ENCODE measurements at places on chromosomes 16 and 17. TPM values are rescaled to one million over a fixed set of nuclear protein-coding genes. Genes with fewer than 3 reads are reported as not detected.

The RUNDC1 gene
- 12.1 TPM for total RNA-seq

The CDT1 gene
- total RNA-seq = 0.63 TPM

The TUBB3 gene
- 2.1 TPM for total RNA-seq

The RASL10B gene
- total RNA-seq = 18.4 TPM

The VTN gene
- total RNA-seq = 40.4 TPM

The MYO15A gene
- total RNA-seq = 0.25 TPM

GRCh38 chr16:11689031-11689840, 21.0 kb downstream of the SNN start:
- DNase-seq = no peak

DNA sequence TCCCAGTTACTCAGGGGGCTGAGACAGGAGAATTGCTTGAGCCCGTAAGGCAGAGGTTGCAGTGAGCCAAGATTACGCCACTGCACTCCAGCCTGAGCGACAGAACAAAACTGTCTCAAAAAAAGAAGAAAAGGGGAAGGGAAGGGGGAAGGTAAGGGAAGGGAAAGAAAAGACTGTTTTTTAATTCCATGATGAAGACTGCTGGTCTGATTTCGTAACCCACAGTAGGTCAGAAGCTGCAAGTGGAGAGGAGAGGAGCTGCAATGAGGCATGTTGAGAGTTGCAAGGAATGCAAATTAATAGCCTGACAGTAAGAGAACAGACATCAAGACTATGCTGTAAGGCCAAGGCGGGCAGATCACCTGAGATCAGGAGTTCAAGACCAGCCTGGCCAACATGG, 33.3 kb downstream of the HELZ start:
- no peak for DNase-seq

- DNase-seq = no peak
Observed at GRCh38 chr16:65657071-65657494, 535.2 kb upstream of the CDH11 start.

GRCh38 chr16:31568577-31569359, 41.1 kb downstream of the AHSP start:
- peak; percentile 16 for DNase-seq

- peak; percentile 10 for DNase-seq
Observed at GRCh38 chr17:82930043-82930923, 90.5 kb upstream of the ZNF750 start.

GRCh38 chr16:66116163-66117002, 250.1 kb upstream of the CDH5 start:
- no peak for DNase-seq

- no peak for DNase-seq
Observed at GRCh38 chr17:18315562-18315922, 449 bp downstream of the SMCR8 start.

DNA sequence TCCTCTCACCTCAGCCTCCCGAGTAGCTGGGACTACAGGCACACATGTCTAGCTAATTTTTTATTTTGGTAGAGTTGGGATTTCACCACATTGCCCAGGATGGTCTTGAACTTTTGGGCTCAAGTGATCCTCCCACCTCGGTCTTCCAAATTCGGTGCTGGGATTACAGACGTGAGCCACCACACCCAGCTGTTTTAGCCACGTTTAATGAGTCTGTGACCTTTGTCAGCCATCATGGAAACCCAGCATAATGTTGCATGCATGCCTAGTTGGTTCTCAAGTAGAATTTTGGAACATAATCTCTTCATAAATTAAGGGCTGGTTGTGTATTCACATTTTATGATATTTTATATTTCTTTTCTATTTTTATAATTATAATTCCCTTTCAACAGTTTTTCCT, 42.0 kb downstream of the GOSR1 start:
- no peak for DNase-seq

- DNase-seq = no peak
Observed at GRCh38 chr16:72241930-72242329, 70.0 kb upstream of the PMFBP1 start.

DNA sequence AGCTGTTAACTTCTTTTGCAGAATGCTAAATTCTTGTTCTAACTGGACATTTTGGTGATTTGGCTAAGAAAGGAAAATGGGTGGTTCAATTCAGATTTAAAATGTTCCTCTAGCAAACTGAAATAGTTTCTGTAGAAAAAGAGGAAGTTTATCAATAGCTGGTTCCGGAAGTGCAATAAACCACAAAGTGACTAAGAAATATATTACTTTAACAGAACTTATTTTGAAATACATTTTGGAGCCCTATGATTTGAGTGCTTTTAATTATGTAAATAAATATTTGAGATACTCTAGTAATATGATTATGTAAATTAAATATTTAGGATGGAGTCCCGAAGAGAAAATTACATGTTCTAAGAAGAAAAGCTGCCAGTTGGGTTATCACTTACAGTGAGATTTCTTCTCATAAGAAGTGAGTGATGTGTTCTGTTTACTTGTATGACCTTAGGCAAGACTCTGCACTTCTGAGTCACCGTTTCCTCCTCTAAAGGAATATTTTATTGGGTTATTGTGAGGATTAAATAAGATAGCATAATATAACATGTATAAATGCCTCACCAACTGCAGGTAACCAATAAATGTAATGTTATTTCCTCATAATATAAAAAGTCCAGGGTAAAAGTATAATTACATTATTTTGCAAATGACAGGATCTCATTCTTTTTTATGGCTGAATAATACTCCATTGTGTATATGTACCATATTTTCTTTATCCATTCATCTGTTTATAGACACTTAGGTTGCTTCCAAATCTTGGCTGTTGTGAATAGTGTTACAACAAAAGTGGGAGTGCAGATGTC, at the start of gene EVI2B:
TSS of gene EVI2B (minus strand) at position 73 of the 800 bp plus-strand sequence. CDS start 8,445 bp downstream, outside the sequence.
- no peak for DNase-seq

DNA sequence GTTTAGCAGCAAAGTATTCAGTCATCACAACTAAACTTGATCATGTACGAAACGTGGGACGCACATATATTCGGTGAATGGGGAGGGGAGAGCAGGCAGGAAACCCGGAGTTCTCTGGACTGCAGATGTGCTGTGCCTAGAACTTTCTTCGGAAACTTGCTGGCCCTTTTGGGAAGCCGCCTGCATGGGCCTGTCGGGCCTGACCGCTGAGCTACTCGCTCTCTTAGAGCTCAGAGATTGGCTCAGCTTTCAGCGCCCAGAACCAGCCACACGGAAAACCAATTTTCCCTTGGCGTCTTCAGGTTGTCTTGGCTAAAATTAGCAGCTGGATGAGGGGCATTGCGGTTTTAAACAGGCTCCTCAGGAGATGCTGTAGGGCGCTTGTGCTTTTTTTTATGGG, 38.1 kb downstream of the ZDHHC7 start:
- no peak for DNase-seq

DNA sequence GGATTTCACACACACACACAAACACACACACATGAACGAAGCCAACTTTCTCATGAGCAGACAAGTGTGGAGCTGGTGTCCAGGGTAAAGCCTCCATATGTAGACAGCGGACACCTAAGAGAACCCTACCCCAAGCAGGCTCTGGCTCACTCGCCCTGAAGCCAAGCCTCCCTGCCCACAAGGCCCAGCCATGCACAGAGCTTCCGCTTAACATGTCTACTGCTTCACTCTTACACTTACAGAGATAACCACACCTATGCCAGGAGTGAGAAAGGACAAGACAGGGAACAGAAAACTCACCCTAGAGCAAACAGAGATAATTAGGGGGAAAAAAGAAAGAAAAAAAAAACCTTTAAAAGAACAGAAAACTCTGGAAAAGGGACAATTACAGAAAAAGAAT, 67.5 kb downstream of the CYTH1 start:
- DNase-seq = no peak

- no peak for DNase-seq
Observed at GRCh38 chr16:85445779-85446222, 167.3 kb upstream of the GSE1 start.

GRCh38 chr17:80025796-80026195, 9.9 kb downstream of the TBC1D16 start:
- DNase-seq = no peak

All from left ventricle myocardium inferior (tissue), 1 donor.